NCI-H1105 treated with DMSO at 0.1 percent for 48 hours (cell line): ENCODE measurements at places on chromosomes 1 and 21.
A peak's percentile ranks its signal among the peaks of the same experiment; 100 is the strongest.

DNA sequence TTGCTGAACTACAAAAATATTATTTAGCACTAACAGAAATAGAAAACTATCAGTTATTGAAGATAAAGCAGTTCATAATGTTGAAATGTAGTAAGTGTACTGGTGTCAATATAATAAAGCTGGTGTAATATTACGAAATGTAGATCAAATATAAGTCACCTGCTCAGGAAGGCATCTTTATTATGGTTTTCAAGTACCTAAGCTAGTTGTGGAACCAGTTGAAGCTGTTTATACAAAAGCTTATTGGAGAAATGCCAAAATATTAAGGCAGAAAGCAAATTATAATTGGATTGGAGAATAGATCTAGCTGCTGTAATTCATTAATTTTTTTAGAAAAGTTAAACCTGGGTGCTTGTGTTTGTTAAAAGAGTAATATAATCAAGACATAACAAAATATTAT lies 6.2 kb upstream of the MARK1 start:
- DNase-seq: peak; percentile 99

GRCh38 chr1:7177438-7178146 lies 392.3 kb downstream of the CAMTA1 start:
- DNase-seq: no peak

- no peak for DNase-seq
These were observed 1.3 kb upstream of the KLHDC7A start for GRCh38 chr1:18479454-18479853.

DNA sequence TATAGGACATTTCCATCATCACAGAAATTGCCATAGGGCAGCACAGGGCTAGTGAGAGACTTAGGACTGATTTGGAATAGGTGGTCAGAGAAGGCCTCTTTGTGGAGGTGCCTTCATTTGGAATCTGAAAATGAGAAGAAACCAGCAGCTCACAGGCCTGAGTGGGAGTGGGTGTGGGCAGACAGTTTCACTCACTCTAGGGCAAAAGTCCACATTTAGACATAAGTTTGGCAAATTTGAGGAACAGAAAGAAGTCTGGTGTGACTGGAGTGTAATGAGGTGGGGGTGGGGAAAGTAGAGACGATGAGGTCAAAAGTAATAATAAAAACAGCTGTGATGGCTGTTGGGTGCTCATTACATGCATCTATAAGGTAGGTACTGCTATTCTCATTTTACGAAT lies 22.4 kb upstream of the BCAR3 start:
- DNase-seq: no peak

DNA sequence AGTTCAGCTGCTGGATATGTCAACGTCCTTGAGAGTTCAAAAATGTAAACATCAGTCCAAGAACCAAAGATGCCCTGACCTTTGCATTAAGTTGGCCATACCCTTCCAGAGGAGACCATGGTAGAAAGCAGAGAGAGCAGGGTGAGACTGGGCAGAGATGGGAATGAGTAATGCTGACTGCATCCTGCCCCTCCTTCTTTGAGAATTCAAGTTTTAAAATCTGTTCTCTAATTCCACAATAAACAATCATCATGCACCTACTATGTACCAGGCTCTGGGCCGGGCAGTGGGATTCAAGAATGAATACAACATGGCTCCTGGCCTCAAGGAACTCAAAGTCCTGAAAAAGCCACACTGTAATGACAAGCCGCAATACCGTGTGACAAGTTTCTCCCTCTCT lies 3.9 kb upstream of the HAO2 start:
- no peak for DNase-seq

DNA sequence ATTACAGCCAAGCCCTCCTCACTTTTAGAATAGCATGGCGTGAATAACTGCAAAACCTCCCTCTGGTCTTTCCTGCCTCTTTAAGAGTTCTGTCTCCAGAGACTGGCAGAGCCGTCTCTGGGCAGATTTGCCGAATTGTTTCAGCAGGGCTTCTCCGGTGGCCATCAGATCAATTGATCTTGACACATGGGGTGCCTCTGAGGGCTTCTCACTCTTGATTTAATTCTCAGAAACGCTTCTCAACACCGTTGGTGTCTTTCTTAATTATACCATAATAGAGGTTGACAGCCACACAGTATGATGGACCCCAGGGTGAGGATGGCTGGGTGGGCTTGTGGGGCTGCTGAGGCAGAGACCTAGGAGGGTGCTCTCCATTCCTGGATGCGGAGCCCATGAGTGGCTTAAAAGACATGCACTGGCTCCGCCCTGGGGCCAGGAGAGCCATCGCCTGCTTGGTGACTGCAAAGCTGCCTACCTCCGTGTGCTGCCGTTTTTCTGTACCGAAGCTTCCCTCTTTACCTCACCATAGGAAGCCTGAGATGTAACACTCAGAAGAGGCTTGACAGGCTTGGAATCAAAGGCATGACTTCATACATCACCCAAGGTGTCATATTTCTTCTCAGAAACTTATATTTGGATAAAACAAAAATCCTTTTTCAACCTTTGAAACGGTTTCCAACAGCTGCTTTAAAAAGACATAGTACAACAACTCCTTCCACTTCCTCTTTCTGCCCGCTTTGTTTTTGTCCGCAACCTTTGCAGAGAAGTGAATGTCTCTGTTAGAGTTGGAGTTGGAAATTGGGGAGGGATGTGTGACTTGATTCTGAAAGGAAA lies 82.9 kb downstream of the GALNT2 start:
- no peak for DNase-seq

DNA sequence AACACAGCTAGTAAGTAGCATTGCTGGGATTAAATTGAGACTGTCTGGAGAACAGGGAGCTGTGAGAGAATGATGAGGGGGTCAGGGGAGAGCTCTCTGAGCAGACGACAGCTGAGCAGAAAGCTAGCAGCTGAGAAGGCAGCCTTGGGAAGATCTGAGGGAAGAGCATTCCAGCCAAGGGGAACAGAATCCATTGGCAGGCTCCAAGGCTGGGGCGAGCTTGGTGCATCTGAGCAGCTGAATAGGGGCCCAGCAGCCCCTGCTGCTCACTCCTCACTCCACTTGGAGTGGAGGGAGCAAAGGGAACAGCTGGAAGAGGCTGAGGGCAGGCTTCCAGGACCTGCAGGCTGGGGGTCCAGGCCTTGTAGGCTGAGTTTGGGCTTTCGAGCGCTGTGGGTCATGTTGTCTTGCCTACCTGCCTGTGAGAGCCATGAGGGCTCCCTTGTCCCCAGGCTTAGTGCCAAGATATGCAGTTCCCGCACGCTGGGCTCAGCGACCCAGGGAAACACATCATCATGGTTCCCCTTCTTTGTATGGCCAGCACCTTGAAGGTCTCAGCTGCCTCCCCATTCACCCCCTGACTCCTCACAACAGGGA lies 10.5 kb downstream of the ACOT11 start:
- no peak for DNase-seq

DNA sequence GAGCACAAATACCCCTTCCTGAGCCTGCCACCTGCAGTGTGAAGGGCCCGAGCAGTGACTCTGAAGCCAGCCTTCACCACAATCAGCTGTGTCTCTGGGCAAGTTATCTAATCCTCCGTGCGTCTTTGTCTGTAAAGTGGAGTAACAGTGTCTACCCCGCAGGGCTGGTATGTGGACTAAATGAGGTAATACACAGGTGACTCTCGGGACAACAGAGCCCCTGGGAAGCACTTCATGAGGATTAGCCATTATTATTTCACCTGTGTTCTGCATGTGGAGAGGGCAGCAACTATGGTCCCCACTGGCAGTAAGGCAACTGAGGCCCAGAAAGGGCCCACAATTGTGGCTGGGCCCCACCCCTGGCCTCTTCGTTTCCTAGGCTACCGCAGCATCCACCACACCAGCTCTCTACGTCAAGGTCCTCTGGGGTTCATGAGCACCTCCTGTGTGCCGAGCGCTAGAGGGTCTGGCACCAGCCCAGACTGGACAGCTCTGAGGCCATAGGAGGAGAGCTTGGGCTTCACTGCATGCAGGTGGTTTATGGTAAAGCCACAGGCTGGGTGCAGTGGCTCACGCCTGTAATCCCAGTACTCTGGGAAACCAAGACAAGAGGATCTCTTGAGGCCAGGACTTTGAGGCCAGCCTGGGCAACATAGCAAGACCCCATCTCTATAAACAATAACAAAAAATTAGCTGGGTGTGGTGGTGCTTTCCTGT lies 41.3 kb upstream of the LRP8 start:
- no peak for DNase-seq

DNA sequence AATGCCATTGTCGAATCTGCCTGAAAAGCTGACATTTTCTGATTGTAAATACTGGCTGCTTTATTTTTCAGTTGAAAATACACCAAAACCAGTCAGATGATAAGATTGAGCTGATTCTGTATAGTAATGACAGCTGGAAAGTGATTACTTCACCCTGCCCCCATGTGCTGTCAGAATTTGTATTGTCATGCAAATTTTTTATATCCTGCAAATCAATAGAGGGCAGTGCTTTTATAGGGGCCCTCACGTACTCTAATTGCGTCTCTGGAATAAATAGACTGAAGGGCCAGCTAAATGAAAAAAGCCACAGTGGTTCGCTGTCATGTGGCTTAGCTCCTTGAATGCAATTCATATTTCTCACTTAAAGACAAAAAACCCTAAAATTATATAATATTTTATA lies 208.6 kb downstream of the LHX8 start:
- peak; percentile 76 for DNase-seq

- DNase-seq: no peak
These were observed 10.0 kb upstream of the KPRP start for GRCh38 chr1:152747831-152748230.

DNA sequence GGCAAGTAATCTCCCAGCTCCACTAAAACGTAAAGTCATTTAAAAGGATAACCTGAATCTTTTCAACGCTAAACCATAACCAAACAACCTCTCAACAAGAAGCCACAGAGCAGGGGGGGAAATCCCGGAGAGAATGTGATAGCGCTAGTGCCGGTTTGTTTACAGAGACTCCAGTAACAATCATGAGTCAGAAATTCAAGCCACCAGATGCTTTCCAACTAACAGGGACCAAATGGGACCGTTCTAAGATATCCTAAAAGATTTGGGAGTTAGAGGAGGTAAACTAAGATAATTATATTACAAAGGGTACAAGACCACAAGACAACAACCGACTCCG lies 825 bp downstream of the DCAF8 start:
- DNase-seq: peak; percentile 52

DNA sequence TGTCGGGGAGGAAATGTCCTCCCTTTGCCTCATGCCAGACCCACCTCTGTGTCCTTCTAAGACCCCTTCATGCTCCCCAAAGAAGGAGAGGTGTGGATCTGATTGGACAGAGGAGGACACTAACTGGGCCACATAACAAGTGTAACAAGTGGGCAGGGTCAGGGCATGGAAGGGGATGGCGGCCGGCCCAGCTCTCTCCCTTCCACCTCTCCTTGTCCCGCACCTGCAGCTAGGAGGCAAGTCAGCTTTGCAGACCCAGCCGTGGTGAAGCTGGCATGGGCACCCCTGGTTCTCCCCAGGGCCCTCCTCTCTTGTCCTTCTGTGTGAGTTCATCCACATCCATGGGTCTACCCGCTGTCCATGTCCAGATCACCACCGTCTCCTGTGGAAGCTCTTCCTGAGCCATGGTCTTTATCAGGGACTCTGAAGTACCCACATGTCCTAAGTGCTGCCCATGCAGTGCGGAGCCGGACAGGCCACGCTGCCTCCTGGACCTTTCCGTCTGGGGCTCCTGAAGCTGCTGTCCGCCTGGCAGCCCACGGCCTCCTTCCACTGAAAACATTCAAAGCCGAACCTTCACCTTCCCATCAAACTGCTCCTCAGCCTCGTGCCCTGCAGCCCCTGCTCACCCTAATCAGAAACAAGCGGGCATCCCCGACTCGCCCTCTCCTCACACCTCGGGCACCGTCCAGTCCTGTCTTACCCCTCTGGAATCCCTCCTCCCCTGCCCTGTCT lies 460.5 kb downstream of the PTPRU start:
- no peak for DNase-seq

DNA sequence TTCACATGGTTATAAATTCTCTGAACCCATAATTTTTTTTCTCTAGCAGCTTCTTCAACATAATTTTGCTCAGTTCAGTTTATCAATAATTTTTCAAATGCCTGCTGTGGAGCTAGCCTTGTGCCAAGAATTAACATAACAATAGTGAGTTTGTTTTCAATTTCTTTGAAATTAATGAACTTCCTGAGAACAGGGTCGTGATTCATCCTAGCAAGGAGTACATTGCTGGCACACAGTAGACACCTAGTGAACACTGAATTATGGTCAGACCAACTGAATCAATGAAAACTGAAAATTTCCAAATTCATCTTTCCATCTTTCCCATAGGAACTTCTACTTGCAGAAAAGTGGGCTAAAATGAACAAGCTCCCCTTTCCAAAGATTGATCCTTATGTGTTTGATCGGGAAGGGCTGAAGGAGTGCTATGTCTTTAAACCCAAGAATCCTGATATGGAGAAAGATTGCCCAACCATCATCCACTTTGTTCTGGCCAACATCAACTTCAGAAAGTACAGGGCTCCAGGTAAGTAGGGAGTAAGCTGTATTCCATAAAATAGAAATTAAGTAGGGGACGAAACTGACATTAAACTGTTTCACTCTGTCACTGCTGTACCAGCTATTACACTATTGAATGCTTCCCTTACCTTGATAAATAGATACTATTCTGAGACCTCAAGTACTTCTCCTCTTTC lies 148.7 kb downstream of the PLA2G4A start:
- DNase-seq: no peak

DNA sequence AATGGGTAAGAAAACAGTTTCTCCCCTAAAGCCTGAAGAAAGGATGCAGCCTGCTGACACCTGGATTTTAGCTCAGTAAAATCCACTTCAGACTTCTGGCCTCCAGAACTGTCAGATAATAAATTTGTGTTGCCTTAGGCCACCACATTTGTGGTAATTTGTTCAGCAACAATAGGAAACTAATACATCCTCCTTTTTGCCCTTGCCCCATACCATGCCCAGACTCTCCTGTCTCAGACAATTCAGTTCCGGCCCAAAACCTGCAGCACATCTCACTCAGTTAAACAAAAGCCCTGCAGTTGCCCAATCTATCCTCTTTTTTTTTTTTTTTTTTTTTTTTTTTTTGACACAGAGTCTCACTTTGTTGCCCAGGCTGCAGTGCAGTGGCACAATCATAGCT lies 25.8 kb downstream of the SMIM12 start:
- no peak for DNase-seq

DNA sequence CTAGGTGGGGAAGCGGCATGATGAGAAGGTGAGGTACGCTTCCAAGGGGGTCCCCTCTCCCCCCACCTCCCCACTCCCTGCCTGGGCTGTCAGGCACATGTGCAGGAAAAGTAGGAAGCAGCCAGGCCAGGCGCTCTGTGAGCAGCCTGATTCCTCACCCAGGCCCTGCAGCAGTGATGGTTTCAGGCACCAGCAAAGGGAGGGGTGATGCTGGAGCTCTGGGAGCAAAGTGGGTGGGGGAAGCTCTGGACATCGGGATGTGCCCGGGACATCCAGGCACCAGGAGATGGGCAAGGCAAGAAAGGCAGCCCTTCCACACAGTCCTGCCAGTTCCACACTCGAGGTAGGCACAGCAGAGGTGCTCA lies 106.1 kb downstream of the CRYAA start:
- DNase-seq: no peak

DNA sequence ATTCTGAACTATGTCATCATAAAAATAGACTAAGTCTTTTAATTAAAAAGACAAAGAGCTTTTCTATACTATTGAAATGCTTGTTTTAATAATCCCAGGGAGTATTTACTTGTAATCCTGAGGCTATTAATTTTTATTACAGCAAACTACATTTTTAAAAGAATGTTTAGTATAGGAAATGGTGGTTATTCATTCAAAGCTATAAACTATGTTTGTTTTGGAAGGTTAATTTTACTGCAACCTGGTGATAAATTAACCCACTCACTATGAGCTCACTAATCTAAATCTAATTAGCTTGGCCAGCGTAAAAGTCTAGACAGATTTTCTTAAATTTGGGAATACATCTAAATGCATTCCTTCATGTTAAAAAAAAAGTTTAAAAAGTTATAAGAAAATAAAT lies 13.8 kb upstream of the EYA3 start:
- no peak for DNase-seq

GRCh38 chr1:27594564-27595510 lies 9.1 kb downstream of the AHDC1 start:
- DNase-seq: no peak
